ENCODE measurements at places on chromosomes 12 and 14. TPM values are rescaled to one million over a fixed set of nuclear protein-coding genes. Genes with fewer than 3 reads are reported as not detected.

The KRT3 gene
- not detected for total RNA-seq

GRCh38 chr14:100072783-100073346, 7.6 kb downstream of the EVL start:
- no peaks in the 10 kb centered on the region for H3K36me3 ChIP-seq
- peak; percentile 43 for DNase-seq
- no peaks in the 10 kb centered on the region for H3K27me3 ChIP-seq
- peaks cover 7% of the 10 kb centered on the region for H3K4me1 ChIP-seq

The NPFF gene
- 0.98 TPM for total RNA-seq

The WNT5B gene
- 38.8 TPM for total RNA-seq

The GALNT9 gene
- 0.93 TPM for total RNA-seq
